ENCODE measurements at places on chromosomes 3 and 15.

DNA sequence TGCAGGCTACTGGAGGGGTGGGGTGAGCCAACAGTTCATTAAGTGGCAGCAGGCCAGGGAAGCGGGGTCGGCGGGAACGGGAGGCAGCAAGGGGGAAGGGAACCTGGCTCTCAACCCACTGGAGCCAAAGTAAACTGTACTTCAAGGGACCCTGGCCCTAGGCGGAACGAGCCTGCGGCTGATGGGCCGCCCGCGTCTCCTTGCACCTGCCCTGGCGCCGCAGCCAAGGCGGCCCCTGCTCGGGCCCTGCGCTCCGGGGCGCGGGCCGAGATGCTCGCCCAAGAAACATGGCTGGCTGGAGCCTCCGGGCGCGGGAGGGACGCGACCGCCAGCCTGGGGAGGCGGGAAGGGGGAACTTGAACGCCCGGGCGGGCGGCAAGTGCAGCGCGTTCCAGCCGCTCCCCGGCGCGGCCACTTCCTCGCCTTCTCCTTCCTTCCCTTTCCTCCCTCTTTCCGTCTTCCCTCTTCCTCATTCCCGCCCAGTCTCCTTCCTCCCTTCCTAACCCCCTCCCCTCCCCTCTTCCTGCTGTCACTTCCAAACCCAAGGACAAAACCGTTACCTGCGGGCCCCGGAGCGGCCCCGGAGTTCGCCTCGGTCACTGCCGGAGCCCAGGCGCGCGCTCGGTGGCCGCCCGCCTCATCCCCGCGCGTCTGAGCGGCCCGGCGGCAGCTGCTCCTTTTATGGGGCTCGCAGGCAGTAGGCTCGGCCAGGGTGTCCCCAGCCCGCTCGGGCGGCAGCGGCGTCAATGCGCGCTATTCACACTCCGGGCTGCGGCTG lies 489.7 kb downstream of the MAGI1 start:
- no peak for DNase-seq

GRCh38 chr3:65347166-65347565 lies 659.4 kb upstream of the ADAMTS9 start:
- no peak for DNase-seq

GRCh38 chr3:170423001-170423615 lies 4.4 kb downstream of the CLDN11 start:
- no peak for DNase-seq

- peak; percentile 33 for DNase-seq
Observed at GRCh38 chr3:32392536-32393302, 1.1 kb downstream of the CMTM7 start.

- no peak for DNase-seq
Observed at GRCh38 chr15:67794832-67795574, 30.3 kb upstream of the SKOR1 start.

All from left kidney (tissue), 8 donors.